ENCODE measurements at places on chromosomes 12 and 14. TPM values are rescaled to one million over a fixed set of nuclear protein-coding genes. Genes with fewer than 3 reads are reported as not detected.

DNA sequence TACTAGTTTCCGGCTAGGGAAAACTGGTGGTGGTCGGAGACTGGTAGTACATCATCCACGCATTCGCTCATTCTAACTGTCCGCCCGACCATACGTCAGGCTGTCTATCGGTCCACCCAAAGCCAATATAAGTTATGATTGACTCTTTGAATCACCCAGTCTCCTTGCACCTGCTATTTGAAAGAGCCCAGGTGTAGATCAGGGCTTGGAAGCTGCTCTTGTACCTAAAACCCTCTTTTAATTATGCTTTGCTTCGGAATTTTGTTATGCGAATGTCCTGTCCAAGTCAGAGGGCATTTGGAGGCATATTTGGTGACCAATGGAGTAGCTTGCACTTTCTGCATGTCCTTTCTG lies 5.7 kb upstream of the NKX2-1 start:
- DNase-seq: no peak

DNA sequence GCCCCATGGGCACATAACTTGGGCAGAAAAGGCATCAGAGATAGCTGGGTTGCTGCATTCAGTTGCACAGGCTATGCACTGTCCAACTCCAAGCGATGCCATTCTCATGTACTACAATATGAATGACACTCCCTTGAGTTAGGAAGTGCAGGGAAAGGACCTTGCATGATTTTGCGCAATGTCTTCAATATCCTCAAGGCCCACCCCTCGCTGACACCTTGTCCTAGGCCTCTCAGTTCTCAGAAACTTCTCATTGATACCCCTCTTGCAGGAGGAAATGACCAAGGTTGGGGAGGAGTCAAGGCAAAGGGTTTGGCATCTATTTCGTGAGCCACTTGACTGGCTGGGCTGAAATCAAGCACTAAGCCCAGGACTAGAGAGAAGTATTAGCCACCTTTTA lies 70.4 kb downstream of the ARL6IP4 start:
- DNase-seq: no peak

DNA sequence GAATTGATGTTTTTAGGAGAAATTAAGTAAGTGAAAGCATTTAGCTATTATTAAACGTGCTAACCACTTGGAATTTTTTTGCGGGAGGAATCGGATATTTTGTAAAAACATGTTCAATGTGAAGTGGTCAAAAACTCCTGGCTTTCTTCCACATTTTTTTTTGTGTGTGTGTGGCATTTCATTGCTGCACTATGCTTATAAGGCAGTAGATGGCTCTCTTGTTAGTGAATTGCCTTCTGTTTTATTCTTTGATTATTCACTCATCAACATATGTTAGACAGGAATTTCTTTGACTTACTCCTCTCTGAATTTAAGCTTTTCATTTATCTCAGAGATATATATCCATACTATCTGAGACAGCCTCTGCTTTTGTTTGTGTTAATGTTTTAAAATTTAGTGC lies 71.3 kb downstream of the DERA start:
- no peak for DNase-seq

DNA sequence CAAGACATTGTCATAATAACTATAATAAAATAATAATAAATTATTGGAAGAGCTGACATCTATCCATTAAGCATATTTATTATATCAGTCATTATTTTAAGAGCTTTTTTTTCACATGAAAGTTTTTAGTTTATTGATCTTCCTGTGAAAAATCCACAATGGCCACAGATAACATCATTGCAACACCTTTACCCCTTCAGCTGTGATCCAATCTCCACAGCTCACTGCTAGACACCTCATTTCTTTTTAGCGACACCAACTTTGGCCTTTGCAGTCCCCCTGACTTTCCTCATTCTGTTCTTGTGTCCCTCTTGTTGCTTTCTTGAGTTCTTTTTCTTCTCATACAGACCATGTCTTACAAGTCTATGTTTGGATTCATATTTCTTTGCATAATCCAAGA lies 67.4 kb downstream of the STON2 start:
- DNase-seq: no peak

DNA sequence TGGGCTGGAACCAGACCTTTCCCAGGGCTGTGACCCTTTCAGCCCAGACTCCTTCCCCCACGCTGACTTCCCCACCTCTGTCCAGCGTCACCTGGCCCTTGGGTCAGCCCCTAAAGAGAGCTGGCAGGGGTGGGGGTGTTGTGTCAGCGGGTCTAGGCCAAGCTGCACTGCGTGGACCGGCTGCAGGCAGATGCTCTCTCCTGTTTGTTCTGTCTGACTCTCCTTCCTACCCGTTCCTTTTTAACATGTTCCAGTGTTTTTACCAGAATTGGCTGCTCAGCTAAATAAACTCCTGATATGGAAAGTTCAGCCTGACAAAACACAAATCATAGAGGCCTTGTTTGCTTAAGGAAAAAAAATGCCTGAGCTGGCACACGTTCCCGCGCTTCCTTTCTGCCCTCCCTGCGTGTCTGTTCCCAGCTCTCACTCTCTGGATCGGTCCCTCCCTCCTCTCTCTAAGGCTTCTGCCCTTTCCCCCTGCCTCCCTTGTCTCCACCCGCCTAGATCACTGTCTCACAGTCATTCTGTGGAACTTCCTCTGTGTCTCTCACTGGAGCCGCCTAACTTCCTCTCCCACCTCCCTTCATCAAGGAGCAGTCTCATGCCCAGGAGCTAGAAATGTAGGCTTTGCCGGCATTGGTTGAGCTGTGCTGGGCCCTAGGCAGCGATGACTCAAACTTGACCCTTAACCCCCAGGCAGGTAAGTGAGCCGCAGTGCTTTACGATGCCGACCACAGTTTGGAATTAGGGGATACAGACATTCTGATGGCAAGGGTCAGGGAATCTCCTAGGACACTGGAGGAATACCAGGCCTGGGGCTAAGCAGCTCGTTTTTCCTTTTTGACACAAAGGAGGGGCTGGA lies 15.5 kb upstream of the MLXIP start:
- no peak for DNase-seq

Gene TSPAN19
- total RNA-seq: not detected

DNA sequence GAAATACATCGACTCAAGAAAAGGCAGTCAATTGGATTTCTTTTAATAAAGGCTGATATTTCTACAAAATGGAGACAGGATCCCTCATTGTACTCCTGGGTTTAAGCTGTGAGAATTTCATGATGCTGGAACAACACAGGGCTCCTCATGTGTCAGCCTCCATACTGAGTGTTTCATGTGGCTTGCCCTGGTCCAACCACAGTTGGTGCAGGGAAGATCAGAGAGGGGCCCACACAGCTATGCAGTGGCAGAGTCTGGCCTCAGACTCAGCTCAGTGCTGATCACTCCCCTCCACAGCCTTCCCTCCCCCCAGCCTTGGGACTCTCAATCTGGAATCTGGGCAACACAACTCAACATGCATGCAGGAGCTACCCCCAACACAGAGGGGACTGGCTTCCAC lies 122.5 kb upstream of the OVCH1 start:
- no peak for DNase-seq

Gene KDM5A
- total RNA-seq: 103 TPM

Gene PTGER2
- 9.6 TPM for total RNA-seq

Gene TSPAN31
- 19.6 TPM for total RNA-seq

All from activated T-cell treated with anti-CD3 and anti-CD28 coated beads, Interleukin-2, amount 50 U/mL, for 72 hours (primary cell).